Activated CD4-positive, alpha-beta memory T cell treated with anti-CD3 and anti-CD28 coated beads for 36 hours (primary cell): ENCODE measurements at places on chromosomes 5 and 9. TPM values are rescaled to one million over a fixed set of nuclear protein-coding genes. Genes with fewer than 3 reads are reported as not detected.

EDIL3 gene
- total RNA-seq: not detected

FAM81B gene
- not detected for total RNA-seq

ARHGEF39 gene
- total RNA-seq: 28.2 TPM

SNCB gene
- total RNA-seq: 0.31 TPM

PCDH12 gene
- total RNA-seq: 1.7 TPM

EHMT1 gene
- 70.8 TPM for total RNA-seq

F12 gene
- total RNA-seq: 5.1 TPM

PCDHB12 gene
- total RNA-seq: not detected

PRDM9 gene
- total RNA-seq: not detected

- peaks cover 13% of the 10 kb centered on the region for H3K27me3 ChIP-seq
- no peak for DNase-seq
- H3K4me1 ChIP-seq: peaks cover 2% of the 10 kb centered on the region
- H3K4me3 ChIP-seq: no peak overlapping the region
Observed at GRCh38 chr5:55816342-55816741, 34.8 kb upstream of the IL31RA start.

DNA sequence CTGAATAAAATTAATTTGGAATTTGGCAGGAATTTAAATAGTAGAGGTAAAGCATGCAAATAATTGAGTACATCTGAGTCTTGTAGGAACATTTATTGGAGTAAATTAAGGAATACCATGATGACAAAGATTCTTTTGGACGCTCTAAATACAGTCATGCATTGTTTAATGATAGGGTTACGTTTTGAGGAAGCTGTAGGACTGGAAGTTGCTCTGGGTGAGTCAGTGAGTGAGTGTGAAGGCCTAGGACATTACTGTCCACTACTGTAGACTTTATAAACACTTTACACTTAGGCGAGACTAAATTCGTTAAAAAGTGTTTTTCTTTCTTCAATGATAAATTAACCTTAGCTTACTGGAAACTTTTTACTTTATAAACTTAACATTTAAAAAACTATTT lies 113.0 kb downstream of the FAM170A start:
- H3K36me3 ChIP-seq: no peaks in the 10 kb centered on the region
- H3K4me1 ChIP-seq: no peaks in the 10 kb centered on the region
- H3K27ac ChIP-seq: no peak overlapping the region
- peaks cover 5% of the 10 kb centered on the region for H3K27me3 ChIP-seq
- no peak overlapping the region for H3K4me3 ChIP-seq

GRCh38 chr5:53424686-53425615 lies 55.5 kb upstream of the FST start:
- H3K4me1 ChIP-seq: no peaks in the 10 kb centered on the region
- no peak overlapping the region for H3K27ac ChIP-seq
- no peak for DNase-seq
- peaks cover 18% of the 10 kb centered on the region for H3K27me3 ChIP-seq

DNA sequence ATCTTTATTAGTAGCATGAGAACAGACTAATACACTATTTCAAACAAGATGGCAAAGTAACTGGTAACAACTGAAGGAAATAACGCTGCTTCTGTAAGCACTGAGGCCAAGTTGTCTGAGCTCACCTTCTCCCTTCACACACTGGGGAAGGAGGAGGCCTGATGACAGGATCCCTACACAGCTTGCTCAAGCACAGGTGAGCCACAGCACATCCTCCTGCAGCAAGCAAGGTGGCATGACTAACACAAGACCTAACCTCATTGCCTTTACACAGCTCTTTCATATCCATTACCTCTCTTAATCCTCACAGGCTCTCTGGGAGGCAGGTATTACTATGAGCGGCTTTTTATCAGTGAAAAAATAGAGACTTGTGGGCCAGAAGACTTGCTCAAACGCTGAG lies 83.3 kb downstream of the ARL15 start:
- DNase-seq: no peak
- no peak overlapping the region for H3K27ac ChIP-seq
- H3K36me3 ChIP-seq: no peaks in the 10 kb centered on the region

DNA sequence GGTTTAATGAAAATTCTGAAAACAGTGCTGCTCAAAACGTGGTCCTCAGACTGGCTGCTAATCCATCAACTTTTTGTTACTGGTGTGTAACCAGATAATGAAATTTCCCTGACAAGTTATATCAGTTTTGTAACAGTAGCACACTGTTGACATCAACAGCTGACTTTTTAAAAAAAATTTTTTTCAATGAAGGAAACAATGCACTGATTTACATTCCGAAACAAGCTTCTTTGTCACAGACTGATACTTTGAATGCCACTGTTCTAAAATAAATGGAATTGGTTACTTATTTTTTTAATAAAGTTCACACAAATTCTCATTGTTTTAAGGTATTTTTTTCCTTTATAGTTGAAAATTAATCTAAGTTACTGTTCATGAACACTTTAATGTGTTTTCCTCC lies 169.1 kb downstream of the NIPBL start:
- no peaks in the 10 kb centered on the region for H3K27me3 ChIP-seq
- H3K4me1 ChIP-seq: no peaks in the 10 kb centered on the region
- no peak overlapping the region for H3K27ac ChIP-seq
- no peak overlapping the region for H3K4me3 ChIP-seq
- H3K36me3 ChIP-seq: peaks cover 15% of the 10 kb centered on the region

DNA sequence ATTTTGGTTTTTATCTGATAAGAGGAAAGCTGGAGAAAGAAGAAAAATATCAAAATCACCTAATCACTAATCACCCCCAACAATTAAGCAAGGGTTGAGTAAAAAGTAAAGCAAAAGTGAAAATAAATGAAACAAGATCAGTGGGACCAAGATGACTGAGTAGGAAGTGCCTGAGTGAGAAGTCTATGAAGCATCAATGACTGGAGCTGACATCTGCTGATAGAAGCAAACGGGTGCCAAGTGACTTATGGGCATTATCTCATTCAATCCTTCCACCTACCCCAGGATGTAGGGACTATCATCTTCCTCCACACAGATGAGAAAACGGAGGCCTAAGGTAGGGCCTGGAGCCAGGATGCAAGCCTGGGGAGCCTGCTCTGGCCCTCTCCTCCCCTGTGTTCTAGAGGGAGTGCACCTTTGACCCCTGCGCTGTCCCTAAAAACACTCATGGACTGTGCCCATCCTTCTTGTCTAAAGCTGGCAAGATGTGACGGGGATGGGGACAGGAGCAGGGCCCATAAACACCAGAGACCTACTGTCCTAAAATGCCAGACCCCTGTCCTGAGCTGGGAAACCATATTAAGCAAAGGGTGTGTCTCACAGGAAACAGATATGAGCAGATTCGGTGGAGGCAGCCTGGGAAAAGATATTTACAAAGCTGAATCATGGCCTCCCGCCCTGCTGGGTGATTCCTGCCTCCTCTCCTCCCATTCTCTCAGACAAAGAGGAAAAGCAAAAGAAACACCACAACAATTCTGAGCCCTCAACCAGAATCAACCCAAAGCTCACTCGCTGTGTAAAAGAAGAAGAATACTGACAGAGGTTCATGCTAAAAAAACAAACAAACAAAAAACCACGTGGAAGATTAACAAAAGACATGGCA lies 116.0 kb downstream of the AUH start:
- H3K36me3 ChIP-seq: peaks cover 21% of the 10 kb centered on the region
- H3K4me3 ChIP-seq: no peak overlapping the region
- peak overlapping the region; percentile 89 for H3K27ac ChIP-seq
- peak; percentile 41 for DNase-seq
- H3K4me1 ChIP-seq: peaks cover 28% of the 10 kb centered on the region

DNA sequence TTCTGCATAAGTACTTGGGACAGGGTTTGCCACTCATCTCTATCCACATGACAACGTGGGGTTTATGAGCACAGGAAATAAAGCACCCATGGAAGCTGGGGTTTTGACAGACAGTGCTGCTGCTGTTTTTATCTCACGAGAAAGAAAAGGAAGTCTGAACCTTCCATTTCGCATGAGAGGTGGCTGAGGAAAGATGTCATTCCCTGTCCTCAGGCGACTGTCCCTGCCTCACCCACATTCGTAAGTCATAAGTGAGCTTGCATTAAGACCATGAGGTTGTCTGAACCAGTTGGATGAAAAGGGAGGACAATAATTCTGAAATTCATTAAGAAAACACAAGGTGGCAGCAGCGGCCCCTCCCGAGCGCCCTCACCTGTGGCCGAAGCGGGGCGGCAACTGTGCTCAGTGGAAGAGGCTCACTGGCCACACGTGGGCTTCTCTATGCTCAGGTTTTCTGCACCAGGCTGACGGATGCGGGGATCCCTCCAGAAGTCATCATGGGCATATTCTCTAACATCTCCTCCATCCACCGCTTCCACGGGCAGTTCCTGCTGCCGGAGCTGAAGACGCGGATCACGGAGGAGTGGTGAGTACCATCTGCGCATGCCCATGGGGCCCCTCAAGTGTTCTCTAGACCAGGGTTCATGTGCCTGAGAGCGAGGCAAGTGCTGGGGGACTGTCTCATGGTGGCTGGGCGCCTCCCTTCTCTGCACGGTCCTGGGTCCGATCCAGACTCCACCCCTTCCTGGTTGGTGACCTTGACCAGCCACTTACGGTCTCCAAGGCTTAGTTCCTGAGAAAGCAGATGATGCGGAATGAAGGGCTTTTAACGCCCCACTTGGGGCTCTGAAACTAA lies 54.7 kb upstream of the SUSD3 start:
- H3K4me3 ChIP-seq: no peak overlapping the region
- peak overlapping the region; percentile 87 for H3K27ac ChIP-seq
- H3K36me3 ChIP-seq: peaks cover 53% of the 10 kb centered on the region

GRCh38 chr9:129482521-129483414 lies 138.1 kb downstream of the C9orf50 start:
- peaks cover 42% of the 10 kb centered on the region for H3K4me1 ChIP-seq
- no peaks in the 10 kb centered on the region for H3K36me3 ChIP-seq
- peak overlapping the region; percentile 61 for H3K4me3 ChIP-seq
- H3K27ac ChIP-seq: peak overlapping the region; percentile 69

- H3K4me1 ChIP-seq: no peaks in the 10 kb centered on the region
- H3K36me3 ChIP-seq: no peaks in the 10 kb centered on the region
- no peak for DNase-seq
- H3K27me3 ChIP-seq: no peaks in the 10 kb centered on the region
- H3K27ac ChIP-seq: no peak overlapping the region
Observed at GRCh38 chr9:85534340-85534739, 207.4 kb downstream of the AGTPBP1 start.

- no peaks in the 10 kb centered on the region for H3K4me1 ChIP-seq
- H3K27ac ChIP-seq: no peak overlapping the region
- H3K27me3 ChIP-seq: no peaks in the 10 kb centered on the region
- DNase-seq: no peak
- no peak overlapping the region for H3K4me3 ChIP-seq
Observed at GRCh38 chr9:106405871-106406435, 457.0 kb upstream of the ZNF462 start.

DNA sequence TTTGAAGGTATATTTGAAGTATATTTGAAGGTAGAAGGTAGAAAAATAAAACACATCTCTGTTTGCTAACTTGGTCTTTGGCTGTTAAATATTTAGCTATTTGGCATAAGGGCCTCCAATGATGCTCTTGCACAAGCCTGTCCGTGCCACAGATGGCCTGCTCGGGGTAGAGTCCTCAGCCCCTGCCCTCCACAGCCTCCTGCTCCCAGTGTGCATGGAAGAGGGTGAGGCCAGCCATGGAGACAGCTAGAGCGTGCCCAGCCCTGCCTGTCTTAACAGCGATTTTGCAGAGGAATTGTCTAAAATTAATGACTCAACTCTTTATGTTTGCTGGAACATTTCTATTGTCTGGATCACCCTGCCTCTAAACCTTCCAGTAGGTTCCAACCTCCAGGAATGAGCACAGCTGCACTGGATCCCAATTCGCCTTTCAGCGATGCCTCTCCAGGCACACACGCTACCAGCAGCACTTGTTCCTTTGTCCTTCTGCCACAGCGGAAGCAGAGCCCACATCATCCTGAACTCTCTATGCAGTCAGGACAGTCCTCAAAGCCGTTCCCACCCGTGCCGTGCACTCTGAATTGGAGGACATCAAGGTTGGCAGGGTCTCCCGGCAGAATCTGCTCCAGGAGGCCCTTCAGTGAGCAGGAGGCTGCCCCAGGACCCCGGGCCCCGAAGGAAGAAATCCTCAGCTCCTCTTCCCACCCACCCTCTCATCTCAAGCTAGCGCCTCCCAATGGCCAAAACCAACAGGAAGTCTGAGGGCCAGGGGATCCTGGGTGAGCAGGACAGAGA lies 254.0 kb upstream of the IRX1 start:
- H3K27me3 ChIP-seq: no peaks in the 10 kb centered on the region
- no peaks in the 10 kb centered on the region for H3K36me3 ChIP-seq
- no peaks in the 10 kb centered on the region for H3K4me1 ChIP-seq
- DNase-seq: no peak
- H3K4me3 ChIP-seq: no peak overlapping the region

GRCh38 chr5:5128766-5129165 lies 11.4 kb upstream of the ADAMTS16 start:
- no peaks in the 10 kb centered on the region for H3K36me3 ChIP-seq
- no peaks in the 10 kb centered on the region for H3K4me1 ChIP-seq
- no peak for DNase-seq

GRCh38 chr5:164090358-164090757 lies 584.9 kb downstream of the MAT2B start:
- H3K27me3 ChIP-seq: no peaks in the 10 kb centered on the region
- DNase-seq: no peak
- no peaks in the 10 kb centered on the region for H3K36me3 ChIP-seq
- H3K4me3 ChIP-seq: no peak overlapping the region
- no peaks in the 10 kb centered on the region for H3K4me1 ChIP-seq
- H3K27ac ChIP-seq: no peak overlapping the region

- DNase-seq: no peak
- H3K4me1 ChIP-seq: peaks cover 8% of the 10 kb centered on the region
- no peak overlapping the region for H3K4me3 ChIP-seq
- H3K27ac ChIP-seq: no peak overlapping the region
- no peaks in the 10 kb centered on the region for H3K27me3 ChIP-seq
Observed at GRCh38 chr5:143758015-143758414, 53.9 kb upstream of the HMHB1 start.

DNA sequence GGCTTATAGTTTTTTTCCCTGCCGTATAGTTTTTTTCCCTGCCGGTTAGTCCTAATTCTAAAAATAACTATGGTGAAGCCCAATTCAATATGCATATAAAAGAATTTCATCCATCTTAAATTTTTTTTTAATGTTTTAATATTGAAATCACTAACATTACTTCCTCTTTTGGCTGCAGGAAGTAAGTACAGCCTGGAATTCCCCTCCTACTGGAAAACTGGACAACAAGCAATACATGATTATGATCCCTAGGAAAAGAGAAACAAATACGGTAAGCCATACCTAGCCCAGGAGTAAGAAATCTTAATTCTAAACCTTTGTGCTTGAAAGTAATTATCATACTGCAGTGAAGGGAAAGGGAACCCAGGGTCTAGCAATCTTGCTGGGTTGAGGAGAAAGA lies 119.0 kb downstream of the NR3C1 start:
- peaks cover 37% of the 10 kb centered on the region for H3K36me3 ChIP-seq
- H3K4me1 ChIP-seq: no peaks in the 10 kb centered on the region
- H3K4me3 ChIP-seq: no peak overlapping the region
- no peak for DNase-seq
- no peak overlapping the region for H3K27ac ChIP-seq

GRCh38 chr9:71253011-71253410 lies 131.6 kb upstream of the TRPM3 start:
- no peaks in the 10 kb centered on the region for H3K36me3 ChIP-seq
- H3K27ac ChIP-seq: no peak overlapping the region
- no peak overlapping the region for H3K4me3 ChIP-seq
- DNase-seq: no peak
- no peaks in the 10 kb centered on the region for H3K27me3 ChIP-seq

- no peak for DNase-seq
- no peak overlapping the region for H3K27ac ChIP-seq
- H3K36me3 ChIP-seq: no peaks in the 10 kb centered on the region
Observed at GRCh38 chr5:181047921-181048320, 7.9 kb downstream of the BTNL9 start.
